ENCODE measurements at places on chromosomes 13 and 19.

DNA sequence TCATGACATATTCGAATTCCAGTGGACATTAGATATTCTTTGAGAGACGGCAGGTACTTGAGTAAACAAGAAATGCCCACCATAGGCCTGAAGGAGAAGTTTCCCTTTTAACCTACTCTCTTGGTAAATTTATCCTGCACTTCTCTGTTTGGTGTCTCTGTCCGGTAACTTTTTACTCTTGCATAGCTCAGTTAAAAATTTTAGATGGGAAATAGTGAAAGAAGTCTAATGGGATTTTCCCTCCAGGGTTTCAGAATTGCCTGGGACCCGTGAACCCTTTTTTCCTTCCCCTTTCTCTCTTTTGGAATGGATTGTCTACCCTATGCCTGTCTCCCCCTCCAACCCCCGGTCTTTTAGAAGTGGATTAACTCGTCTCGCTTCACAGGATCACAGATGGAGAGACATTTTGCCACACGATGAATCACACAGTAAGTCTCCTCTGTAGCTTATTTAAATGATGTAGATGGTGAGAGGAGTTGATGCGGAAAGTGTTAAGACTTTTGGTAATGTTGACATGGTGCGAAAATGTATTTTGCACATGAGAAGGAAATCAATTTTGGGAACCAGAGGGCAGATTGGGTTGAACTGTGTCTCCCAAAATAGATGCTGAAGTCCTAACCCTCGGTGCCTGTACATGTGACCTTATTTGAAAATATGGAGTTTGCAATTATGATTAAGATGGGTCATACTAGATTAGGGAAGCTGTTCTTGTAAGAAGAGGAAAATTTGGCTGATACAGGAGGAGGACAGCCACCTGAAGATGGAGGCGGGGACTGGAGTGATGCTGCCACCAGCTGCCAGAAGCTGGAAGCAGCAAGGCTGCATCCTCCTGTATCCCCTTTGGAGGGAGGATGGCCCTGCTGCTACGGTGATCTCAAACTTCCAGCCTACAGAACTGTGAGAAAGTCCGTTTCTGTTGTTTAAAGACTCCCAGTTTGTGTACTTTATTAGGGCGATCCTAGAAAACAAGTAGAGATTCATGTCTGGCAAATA is 711 bp upstream of the MIPEP start:
- no peak for DNase-seq

- DNase-seq: no peak
Measured at GRCh38 chr13:74726206-74726605, 592.0 kb upstream of the KLF12 start.

- DNase-seq: peak; percentile 51
Measured at GRCh38 chr19:35557539-35558399, 5.7 kb downstream of the ATP4A start.

DNA sequence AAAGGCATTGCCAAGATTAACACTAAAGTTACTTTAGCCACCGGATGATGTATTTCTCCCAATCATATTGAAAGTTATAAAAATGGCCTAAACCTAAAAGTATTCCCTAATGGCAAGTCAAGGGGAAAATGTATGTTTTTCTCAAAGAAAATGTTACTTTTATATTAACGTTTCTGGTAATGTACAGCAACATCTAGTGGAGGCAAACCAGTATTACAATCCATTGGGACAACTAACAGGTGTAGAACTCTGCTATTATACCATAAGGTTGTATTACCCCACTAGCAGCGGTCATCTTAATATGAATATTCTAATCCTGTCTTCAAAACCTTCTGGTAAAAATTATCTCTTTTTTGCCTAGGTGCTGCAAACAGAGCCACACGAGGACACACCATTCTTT is 69.2 kb downstream of the ZNF100 start:
- DNase-seq: no peak

DNA sequence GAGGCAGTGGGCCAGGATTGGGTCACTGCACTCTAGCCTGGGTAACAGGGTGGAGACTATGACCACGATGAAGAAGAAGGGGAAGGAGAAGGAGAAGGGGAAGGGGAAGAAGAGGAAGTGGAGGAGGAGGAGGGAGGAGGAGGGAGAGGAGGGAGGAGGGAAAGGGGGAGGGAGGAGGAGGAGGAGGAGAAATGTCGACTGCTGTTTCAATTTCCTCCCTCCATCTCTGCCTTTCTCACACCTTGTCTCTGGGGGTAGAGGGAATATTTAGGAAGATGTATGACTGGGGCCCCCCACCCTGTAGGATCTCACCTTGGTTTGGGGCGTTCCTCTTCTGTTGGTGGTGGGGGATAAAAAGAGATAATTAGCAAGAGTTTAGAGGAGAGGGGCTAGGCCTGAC is 3.8 kb downstream of the TNNT1 start:
- no peak for DNase-seq

GRCh38 chr19:35278578-35279284 is 3.6 kb upstream of the HAMP start:
- DNase-seq: no peak

GRCh38 chr13:46688306-46688705 is 108.7 kb downstream of the ESD start:
- DNase-seq: no peak

GRCh38 chr13:29484236-29484635 is 111.3 kb downstream of the SLC7A1 start:
- no peak for DNase-seq

DNA sequence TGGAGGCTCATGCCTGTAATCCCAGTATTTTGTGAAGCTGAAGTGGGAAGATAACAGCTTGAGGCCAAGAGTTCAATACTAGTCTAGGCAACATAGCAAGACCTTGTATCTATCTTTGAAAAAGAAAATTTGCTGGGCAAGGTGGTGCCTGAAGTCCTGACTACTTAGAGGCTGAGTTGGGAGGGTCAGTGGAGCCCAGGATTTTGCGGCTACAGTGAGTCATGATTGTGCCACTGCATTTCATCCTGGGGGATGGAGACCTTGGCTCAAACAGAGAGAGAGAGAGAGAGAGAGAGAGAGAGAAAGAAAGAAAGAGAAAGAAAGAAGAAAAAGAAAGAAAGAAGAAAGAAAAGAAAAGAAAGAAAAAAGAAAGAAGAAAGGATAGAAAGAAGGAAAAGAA is 1872.3 kb upstream of the PCDH20 start:
- DNase-seq: no peak

GRCh38 chr19:46287585-46287984 is 9.3 kb upstream of the HIF3A start:
- no peak for DNase-seq

GRCh38 chr19:45354241-45354842 is 13.8 kb downstream of the KLC3 start:
- DNase-seq: no peak

DNA sequence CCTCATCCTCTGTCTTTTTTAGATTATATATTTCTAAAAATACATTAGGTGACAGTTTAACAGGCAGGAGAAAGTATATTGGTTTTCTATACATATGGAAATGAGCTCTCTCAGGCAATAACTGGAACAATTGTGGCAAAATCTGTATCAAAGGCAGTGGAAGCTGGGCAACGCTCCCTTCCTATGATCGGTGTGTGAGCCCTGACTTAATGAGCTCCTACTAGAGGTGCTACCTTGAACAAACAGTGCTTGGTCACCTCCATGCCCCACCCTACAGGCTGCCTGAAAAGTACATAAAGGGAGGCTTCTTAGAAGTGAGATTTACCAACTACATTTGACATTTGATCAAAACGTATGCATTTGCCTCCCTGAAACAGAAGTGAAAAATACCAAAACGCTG is 185.3 kb downstream of the EFNB2 start:
- no peak for DNase-seq

DNA sequence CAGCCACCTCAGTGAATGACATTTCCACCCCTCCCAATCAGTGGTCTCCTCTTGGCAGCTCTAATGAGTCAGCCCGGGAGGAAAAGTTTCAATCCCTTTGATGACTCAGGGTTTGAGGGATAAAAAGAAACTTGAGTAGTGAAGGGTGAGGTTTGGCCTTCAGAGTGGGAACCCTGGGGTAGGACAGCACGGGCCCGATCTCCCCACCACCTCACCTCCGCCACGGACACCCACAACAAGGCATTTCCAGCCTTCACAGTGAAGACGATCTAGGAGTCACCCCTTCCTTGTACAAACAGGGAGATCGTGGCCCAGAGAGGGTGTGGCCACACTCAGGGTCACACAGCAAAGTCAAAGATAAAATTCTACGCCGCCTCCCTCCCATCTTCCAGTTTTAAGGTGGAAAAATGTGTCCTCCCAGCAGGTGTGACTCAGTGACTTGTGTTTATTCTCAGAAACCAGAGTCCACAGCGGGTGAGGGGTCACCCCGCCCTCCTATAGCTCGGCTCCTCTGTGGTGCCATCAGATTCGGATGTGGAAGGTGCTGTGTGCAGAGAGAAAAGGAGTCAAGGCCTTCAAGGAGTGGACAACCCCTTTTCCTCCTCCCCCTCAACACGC is 12.3 kb downstream of the CIB3 start:
- no peak for DNase-seq

DNA sequence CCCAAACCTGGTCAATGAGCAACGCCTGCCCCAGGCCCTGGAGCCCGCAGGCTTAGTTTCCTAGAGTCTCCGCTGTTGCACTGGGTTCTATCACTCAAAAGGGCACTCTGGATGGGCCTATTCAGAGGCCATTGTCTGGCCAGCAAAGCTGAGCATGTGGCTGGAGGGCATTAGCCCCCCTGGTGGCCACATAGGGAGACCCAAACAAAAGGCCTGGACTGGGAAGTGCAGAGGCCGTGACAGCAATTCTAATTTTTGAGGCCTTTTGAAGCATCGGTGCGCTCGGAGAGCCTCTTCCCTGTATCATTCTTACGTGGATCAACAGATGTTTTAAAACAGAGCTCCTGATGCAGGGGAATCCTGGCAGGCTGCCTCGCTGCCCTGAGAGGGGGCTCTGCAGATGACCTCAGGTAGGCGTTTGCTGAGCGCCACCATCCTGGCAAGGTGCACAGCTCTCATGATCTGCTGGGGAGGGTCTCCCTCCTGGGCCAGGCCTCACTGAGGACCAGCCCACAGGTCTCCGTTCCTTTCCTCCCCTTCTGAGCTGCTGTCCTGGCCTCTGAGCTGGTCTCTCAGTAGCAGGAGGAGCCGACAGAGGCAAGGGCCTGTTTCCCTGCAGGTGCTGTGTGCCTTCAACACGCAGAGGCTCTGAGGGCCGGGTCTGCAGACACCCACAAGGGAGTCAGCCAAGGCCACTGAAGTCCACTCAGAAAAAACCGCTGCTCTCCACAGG is 190.5 kb downstream of the URI1 start:
- no peak for DNase-seq

DNA sequence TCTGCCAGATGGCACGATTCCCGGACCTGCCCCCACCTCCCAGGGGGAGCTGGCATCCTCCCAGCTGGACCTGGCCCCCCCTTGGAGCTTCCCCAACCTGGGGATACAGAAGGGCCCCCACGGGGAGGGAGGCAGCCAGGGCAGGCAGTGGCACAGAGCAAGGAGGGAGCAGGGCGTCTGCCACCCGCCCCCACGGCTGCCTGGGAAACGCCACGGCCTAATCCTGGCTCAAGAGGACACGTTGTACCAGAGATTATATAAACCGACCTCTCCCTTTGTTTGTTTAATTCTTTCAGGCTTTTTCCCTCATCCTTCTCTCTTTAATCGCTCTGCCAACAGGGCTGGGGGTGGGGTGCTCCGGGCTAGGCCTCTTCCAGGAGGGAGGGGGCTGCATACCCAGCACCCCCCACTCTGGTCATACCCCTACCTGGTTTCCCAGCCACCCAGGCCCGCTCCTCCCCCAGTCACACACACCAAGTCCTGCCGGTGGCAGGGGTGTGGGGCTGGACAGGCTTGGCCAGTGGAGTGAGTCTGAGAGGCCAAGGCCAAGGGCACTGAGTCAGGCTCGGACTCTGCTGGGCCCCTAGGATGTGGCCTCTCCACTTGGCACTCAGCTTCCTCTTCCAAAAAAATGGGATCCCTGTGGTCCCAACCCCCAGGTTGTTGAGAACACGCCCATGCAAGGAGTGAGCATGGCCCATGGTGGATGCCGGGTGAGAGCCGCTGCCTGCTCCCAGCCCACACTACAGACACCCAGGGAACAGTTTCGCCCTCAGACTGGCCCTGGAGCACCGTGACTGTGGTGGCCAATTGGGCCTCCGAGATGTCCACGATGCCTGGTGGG is 29.5 kb upstream of the NFIC start:
- no peak for DNase-seq

- no peak for DNase-seq
Measured at GRCh38 chr19:32324631-32325285, 20.7 kb upstream of the ZNF507 start.

DNA sequence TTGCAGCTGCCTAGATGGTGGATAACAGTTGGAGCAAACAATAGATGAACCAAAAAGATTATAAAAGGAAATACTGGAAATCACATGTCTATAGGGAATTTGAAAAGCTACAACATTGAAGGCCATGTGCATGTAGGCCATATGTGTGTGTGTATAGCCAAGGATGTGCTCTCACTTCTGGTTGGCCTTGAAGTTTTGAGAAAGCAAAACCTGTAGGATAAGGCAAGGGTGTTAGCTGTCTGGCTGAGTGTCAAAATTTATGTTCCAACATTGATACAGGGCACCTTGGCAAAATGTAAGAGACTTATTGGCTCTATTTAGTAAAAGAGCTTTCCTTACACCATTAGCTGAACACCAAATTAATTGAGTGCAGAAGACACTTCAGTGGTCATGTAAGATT is 1723.6 kb upstream of the PCDH20 start:
- DNase-seq: no peak

- DNase-seq: no peak
Measured at GRCh38 chr19:34960940-34961679, 2.9 kb downstream of the ZNF792 start.

GRCh38 chr19:4969772-4970531 is 1.0 kb downstream of the KDM4B start:
- DNase-seq: peak; percentile 79

GRCh38 chr19:47141695-47142094 is 11.1 kb downstream of the SAE1 start:
- DNase-seq: no peak

DNA sequence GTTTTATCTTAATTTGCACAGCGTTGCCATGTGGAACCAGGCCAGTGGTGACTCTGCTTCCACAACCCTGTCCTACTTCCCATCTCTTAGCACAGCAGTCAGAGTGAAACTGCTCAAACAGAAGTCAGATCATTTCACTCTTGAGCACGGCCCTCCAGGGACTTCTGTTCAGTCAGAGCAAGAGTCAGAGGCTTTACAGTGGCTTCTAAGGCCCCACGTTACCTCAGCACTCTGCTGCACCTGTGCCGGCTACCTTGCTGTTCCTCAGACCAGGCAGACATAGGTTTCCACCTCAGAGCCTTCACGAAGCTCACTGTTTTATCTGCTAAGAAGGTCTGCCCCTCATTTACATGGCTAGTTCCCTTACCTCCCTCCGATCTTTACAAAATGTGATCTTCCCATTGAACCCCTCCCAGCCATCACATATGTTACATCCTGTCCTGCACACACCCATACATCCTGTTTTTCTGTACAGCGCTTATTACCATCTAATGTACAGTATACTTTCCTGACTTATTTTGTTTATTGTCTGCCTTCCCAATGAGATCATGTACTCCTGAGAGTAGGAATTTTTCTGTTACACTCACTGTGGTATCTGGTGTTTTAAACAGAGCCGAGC is 41.6 kb downstream of the TM9SF2 start:
- DNase-seq: peak; percentile 54

GRCh38 chr13:106530980-106531481 is 4.4 kb downstream of the EFNB2 start:
- DNase-seq: no peak
